Suppressor macrophage (primary cell): ENCODE measurements at places on chromosomes 3 and 15.
A peak's percentile ranks its signal among the peaks of the same experiment; 100 is the strongest.

- DNase-seq, result no peak
Measured at GRCh38 chr15:77993374-77993911, 84.1 kb downstream of the TBC1D2B start.

- no peak for DNase-seq
Measured at GRCh38 chr15:33145447-33145846, 49.1 kb downstream of the FMN1 start.

- DNase-seq, result no peak
Measured at GRCh38 chr3:95775486-95776094, 1038.8 kb upstream of the EPHA6 start.

- DNase-seq, result peak; percentile 64
Measured at GRCh38 chr15:74402873-74403587, 30.7 kb downstream of the SEMA7A start.

DNA sequence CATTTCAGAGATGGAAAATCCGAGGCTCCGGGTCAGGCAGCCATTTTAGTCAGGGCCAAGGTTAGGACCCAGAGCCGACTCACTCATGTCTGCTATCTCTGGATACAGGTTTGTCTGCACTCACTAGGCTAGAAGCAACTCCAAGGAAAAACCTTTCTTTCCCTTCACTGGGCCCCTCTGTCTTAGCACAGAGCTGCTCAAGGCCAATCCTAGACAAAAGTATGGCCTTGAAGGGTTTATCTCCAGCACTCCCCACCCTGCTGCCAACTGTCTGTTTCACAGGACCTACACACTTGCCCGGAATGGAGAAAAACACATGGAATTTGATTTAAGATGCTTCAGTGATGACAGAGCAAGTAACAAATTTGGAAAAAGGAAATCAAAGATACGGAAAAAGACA, 25.6 kb downstream of the ACAN start:
- no peak for DNase-seq

DNA sequence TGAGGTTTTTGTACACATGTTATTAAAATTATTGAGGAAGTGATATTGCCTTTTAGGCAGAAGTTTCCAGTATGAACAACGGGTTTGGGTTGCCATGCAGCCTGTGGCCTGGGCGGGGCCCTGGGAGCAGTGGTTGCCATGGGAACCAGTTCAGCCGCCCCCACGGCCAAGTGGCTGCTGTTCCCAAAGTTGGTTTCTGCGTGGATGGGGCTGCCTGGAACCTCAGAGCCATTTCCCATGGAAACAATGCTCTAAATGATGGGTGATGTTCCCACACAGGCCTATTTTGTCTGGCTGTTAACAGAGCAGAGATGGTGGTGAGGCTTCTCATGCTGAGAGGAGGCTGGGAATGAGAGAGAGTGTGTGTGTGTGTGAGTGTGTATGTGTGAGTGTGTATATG, 19.5 kb downstream of the MRAS start:
- peak; percentile 91 for DNase-seq

DNA sequence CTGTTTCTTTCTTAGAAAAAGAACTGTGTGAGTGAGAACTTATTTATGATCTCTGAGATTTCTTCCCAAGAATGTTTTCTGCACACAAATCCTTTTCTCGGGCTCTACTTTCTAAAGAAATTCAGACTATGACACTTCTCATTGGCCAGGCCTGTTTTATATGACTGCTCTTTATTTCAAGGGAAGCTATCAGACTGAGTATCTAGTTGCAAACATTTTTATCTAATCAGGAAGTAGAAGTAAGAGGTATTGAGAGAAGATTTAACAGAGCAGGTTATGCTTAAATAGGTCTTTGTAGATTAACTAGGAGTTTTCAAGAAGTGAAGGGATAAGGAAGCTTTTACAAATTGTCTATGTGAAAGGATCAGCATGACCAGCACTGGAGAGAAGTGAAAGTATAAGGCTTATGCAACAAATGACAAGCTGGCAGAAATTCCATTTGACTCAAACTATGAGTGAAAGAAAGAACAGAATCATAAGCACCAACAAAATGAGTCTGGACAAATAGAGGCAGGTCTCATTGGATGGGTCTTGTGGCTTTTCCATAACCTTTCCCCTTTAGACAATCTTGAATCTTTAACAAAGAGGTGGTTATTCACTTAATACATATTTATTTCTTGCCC, 71.9 kb upstream of the CHL1 start:
- no peak for DNase-seq
